ENCODE measurements at places on chromosomes 12 and 14. TPM values are rescaled to one million over a fixed set of nuclear protein-coding genes. Genes with fewer than 3 reads are reported as not detected.

GRCh38 chr12:124808272-124808671 lies 55.4 kb downstream of the SCARB1 start:
- DNase-seq = no peak

DNA sequence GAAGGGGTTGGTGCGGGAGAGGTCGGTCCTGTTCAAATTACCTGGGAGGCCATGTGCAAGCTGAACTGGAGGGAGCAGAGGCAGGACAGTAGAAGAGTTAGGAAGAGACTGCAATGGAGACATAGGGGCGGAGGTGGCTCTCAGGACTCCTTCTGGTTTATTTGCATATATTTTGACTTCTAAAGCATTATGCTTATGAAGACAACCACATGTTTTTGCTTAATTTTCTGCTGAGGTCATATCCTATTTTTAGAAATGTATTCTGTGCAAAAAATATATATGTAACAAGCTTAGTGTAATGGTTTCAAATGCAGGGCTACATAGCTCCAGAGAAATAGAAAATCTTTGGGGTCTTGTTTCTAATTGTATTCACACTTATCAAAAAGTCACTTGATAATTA lies 137.0 kb upstream of the MDM1 start:
- no peak for DNase-seq

DNA sequence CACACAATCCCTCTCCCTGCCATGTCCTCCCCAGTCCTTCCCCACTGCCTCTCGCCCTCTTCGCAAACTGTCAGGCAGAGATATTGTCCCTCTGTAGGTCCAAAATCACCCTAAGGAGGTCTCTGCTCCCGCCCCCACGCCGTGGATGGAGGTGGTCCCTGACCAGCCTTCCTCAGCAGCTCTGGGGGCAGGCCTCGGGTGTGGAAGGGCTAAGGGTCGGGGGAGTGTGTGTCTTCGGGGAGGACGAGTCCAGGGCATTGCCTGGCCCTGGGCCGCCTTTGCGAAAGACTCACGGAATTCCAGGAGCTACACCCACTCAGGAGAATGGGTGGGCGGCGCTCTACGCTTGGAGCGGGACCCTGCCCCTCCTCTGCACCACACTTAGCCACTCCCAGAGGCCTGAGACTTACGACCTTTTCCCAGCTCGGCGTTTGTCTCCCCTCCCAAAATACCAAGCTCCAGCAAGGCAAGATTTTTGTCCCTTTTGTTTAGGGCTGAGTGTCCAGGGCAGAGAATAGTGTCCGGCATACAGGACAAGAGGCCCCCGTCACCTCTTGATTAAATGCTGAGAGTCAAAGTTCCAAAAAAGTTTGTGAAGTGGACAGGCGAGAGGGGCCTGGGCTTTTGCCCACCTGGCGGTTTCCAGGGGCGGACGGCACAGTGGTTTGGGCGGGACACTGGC lies 881 bp downstream of the PYGL start:
- DNase-seq = no peak

GRCh38 chr12:129941618-129942017 lies 37.8 kb upstream of the TMEM132D start:
- no peak for DNase-seq

DNA sequence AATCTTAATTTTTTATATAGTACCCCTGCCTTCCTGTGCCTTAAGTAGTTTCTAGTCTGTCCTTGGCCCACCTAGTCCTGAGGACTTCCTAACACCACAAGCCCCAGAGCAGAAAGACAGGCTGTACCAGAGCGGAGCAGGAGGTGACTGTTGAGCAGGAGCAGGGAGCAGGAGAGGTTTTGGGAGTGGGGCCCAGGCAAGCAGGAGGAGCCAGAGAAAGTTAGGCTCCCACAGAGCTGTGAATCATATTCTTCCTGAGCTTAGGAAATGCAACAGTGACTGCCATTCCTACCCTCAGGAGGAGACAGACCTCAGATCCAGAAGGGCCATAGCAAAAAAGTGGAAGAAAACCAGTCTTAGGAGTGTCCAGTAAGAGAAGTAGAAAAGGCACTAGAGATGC lies 28.3 kb upstream of the COL2A1 start:
- no peak for DNase-seq

- DNase-seq = no peak
Measured at GRCh38 chr12:52080403-52081251, 1.1 kb downstream of the SMIM41 start.

- DNase-seq = no peak
Measured at GRCh38 chr12:102299731-102300130, 102.1 kb upstream of the PMCH start.

DNA sequence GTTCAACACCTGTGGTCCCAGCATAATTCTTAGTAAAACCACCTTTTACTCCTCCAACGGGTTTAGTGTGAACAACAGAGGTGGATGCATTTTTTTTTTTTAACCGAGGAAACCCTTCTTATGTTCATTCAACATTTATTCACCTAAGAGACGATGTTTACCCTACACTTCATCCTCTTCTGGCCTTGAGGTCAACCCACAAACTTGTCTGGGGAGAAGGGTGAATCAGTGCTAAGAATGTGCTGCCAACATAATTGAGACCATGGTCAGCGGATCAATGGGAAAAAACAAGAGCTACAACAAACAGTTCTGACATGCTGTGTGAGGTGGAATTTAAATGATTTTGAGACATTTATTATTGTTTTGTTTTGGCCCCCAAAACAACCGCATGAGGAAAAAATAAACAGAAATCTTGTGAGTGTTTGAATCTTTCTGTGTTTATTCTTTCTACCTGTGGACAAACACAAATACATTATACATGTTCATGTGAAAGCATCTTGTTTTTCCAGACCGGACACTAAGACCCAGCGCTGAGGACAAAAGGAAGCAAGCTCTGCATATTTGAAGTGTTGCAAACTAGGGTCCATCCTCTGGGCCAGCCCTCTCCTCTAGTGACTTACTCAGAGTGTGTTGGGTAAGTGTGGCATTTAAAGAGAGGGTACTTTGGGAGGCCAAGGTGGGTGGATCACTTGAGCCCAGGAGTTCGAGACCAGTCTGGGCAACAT lies 5.1 kb upstream of the USP30 start:
- no peak for DNase-seq

DNA sequence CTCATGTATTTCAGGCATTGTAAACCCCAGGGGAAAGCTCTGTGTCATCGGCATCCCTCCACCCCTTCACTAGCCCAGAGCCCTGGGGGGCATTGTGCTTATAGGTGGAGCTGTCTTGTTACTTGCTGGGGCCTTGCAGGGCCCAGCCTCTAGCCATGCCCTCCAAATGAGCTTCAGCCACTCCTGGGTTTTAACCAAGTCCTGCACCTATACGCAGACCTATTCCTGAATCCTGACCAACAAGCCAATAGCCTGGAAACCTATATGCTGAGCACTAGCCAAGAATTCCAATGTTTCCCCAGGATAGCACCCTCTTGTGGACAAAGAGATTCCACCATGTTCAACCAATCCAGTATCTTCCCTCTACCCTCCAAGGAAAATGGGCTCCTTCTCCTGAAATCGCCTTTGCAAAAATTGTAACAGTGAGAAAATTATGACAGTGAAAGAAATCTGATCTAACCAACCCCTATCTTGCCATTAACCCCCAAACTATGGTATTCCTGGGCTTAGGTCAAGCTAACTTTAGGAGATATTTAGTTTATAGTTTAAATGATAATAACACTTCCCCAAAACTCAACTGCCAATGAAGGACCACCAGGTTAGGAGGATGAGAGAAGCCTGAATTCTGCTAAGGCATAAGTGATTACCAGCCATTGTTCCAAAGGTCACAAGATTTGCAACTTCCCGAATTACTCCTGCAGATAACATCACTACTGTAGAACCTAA lies 55.5 kb downstream of the TTC7B start:
- DNase-seq = no peak

DNA sequence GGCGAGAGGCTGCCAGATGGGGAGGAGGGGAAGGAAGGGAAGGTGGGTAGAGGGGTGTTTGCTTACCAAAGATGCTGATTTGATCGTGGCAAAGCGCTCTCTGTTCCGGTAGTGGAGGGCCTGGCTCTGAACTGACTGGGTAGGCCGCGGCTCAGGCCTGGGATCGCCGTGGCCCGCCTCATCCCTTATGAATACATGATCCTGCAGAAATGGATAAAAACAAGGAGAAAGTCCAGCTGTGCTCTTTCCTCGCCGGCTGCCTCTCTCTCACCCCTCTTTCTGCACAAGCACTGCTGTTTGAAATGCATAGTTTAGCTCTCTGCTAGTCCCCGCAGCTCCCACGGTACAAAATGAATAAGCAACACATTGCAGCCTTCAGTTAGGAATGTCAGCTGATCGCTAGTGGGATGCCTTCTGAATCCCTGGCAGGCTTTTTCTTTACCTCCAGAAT lies 53.8 kb downstream of the PEBP1 start:
- DNase-seq = peak; percentile 34

DNA sequence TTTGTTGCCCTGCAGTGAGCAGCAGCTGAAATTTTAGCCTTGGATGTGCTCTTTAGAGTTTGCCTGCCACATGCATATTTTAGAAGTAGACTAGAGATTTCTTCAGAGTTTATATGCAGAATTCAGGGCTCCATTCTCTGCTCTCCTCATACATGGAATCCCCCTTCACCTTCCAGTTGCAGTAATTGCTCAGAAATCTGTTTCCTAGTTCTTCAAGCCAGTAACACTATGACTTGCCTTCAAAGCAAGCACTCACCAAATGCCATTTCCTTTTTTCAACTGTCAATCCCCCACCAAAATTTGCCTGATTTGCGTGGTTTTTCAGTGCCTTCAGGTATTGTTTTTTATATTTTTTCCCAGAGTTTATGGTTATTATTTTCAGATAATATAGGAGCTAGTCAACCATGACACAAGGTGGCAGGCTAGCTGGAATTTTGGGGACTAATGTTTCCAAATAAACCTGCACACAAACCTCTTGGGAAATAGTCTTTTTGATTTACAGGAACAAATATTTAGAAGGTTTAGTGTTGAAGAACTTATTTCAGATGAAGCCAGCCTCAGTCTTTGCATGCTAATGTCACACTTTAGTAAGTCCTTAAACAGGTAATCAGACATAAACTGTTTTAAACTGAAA lies 79.2 kb downstream of the ASCL1 start:
- no peak for DNase-seq

Gene CCDC196
- not detected for total RNA-seq
